Cardiac muscle cell (in vitro differentiated cells and primary cell): ENCODE measurements at places on chromosomes 2 and 18.

- no peak overlapping the region for H3K4me3 ChIP-seq
- peaks cover 24% of the 10 kb centered on the region for H3K4me1 ChIP-seq
- H3K27ac ChIP-seq: peak overlapping the region; percentile 78
- no peaks in the 10 kb centered on the region for H3K36me3 ChIP-seq
- DNase-seq: no peak
- no peaks in the 10 kb centered on the region for H3K27me3 ChIP-seq
These were observed 152.9 kb downstream of the SMAD7 start for GRCh38 chr18:48797841-48798255.

- H3K36me3 ChIP-seq: no peaks in the 10 kb centered on the region
- no peak for DNase-seq
- no peak overlapping the region for H3K4me3 ChIP-seq
- peaks cover 30% of the 10 kb centered on the region for H3K4me1 ChIP-seq
These were observed 38.2 kb downstream of the NHEJ1 start for GRCh38 chr2:219122202-219122980.

GRCh38 chr2:69734035-69734611, 7.8 kb upstream of the ANXA4 start:
- peak; percentile 58 for DNase-seq
- H3K4me3 ChIP-seq: no peak overlapping the region
- peaks cover 16% of the 10 kb centered on the region for H3K4me1 ChIP-seq
- H3K36me3 ChIP-seq: no peaks in the 10 kb centered on the region
- no peak overlapping the region for H3K27ac ChIP-seq

DNA sequence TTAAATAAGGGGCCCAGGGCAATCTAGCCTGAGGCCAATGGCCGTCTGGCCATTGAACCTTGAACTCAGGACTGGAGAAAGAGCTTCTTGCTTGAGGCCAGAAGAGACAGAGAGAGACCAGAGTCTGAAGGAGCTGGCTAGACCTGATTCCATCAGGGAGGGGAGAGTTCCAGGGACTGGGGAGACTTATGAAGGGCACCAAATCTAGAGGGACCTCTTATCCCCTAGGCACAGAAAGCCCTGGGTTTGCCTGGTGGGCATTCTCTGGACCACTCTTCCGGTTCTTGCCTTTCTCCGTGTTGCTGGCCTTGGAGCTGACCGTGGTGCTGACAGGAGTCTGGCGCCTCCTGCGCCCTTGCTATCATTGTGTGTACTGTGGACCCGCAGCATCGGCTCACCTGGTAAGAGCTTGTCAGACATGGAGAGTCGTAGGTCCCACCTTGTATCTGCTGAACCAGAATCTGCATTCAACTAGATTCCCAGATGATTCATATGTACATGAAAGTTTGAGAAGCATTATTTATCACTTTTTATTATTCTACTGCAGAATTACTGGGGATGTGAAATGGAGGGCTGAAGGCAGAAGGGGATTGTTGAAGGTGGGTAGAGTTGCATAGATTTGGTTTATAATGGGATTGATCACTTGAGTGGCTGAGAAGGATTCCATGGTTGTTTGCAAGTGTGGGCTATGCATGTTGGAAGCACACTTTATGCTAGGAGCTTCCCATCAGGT, 4.3 kb upstream of the TRPM8 start:
- peak; percentile 52 for DNase-seq
- H3K4me3 ChIP-seq: no peak overlapping the region
- H3K4me1 ChIP-seq: no peaks in the 10 kb centered on the region
- no peak overlapping the region for H3K27ac ChIP-seq
- H3K36me3 ChIP-seq: no peaks in the 10 kb centered on the region

DNA sequence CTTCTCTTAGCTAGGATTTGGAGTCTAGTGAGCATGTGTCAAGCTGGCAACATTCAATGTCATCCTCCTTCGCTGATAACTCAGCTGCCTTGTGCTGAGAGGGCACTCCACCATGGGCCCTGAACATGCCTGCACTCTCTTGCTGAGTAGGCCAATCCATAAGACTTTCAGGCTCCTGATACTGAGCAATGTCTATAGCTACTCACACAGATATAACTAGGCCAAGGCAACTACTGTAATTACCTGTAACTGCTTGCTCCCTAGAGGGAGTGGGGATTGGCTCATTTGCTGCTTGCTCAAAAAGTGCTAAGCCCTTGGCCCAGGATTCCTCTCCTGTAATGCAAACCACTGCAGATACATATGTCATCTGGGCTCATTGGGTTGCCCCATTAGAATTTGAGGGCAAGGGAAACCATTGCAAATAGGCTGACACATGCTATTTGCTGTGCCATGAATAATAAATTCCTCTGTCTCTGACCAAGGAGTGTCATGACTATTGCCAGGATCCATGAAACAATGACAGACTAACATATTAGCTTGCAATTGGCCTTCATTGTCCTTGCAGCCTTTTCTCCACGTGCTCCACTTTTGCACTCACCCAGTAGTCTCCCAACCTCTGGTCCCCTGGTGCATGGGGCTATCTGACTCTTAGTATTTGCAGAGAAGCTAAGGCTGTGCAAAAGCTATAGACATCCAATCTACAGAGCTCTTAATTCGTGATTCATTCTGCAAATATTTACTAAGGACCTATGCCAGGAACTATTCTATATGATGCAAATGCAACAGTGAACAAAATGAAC, 36.9 kb upstream of the BMPR2 start:
- H3K27ac ChIP-seq: no peak overlapping the region
- no peaks in the 10 kb centered on the region for H3K27me3 ChIP-seq
- no peaks in the 10 kb centered on the region for H3K36me3 ChIP-seq
- no peak overlapping the region for H3K4me3 ChIP-seq
